ENCODE measurements at places on chromosomes 12 and 14.

DNA sequence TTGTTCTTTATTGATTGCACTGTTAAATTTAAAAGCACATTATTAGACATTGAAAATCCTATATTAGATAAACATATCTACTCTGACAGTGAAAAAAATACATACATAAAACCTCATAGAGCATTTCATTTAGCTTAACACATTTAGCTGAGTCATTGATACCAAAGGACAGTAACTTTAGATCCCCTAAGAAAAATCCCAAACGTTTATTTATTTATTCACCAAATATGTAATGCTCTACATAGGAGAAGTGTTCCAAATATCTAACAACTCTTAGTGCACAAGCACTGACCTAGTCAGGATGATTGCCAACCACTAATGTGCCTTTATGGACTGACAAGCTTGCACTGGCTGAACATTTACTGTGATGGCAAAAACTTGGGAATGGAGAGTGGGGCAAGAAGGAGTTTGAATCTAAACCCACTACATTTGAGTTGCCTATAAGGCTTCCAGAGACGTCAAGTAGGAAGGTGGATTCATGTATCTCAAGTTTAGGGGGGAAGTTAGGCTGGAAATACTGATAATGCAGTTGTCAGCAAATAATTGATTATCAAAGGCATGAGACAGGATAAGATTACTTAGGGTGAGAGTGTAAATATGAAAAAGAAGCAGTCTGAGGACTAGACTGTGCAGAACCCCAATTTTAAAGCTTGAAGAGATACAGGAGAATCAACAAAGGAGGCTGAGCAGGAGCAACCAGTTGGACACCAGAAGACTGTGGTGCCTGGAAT is 156.4 kb downstream of the PLCZ1 start:
- no peak for DNase-seq

DNA sequence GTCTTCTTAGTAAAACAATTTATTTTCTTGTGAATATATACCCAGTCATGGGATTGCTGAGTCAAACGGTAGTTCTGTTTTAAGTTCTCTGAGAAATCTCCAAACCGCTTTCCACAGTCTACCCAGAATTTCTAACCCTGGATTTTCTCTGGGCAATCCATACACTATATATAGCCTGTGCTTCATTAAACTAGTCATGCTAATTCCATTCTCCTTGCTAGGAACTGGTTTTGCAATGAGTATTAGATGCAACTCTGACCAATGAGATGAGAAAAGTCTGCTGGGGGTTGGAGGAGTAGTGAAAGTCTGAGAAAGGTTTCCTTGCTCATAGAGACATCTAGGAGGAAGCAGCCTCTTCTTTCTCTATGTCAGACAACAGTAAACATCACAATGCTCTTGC is 196.1 kb upstream of the CDKN3 start:
- DNase-seq, result no peak

DNA sequence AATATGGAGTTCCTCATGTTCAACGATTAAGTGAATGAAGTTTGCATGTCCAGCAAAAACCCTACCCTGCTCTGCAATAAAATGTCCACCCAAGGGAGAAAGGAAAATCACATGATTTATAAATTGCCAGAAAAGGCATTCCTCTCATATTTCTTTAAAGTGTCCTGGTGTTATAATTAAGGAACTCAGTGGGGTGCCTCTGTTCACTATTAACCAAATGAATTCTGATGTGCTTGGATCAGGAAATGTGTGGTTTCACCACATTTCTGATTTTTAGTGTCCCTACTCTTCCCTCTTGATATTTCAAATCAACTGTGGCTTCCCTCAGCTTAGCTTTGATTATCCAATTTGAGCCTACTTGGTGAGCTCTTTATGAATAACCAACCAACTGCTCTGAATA is 208.1 kb downstream of the PHLDA1 start:
- DNase-seq, result no peak

- DNase-seq, result no peak
Observed at GRCh38 chr14:65336191-65336591, 76.3 kb upstream of the FUT8 start.

GRCh38 chr12:53653595-53653994 is 22.3 kb downstream of the ATP5MC2 start:
- DNase-seq, result no peak

DNA sequence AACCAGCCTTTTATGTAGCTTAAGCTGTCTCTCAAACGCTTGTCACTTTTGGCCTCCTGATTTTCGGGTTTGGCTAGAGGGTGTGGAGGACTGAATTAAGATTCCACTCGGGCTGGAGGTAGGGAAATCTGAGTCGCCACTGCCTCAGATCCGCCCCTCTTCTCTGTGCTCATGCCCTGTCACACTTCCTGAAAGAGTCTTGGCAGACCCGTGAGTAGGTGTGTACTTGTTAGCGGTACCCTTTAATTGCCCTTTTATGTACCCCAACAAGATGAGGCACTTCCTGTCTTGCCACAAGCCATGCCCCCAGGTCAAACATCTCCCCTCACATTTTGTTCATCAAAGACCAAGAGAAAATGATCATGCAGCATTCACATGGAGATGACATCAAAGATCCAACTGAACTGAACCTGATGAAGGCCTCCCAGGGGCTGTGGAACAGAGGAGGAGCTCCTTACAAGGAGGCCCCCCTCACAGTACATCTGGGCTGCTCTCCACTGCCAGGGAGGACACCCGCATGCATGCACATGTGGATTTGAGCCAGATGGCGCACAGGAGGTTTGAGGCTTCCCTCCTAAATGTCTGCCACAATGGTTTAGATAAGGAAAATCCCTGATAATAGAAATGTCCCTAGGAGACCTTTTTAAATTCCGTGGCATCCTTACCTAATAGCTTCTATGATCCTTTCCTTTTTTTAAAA is 86.5 kb upstream of the CDKN3 start:
- DNase-seq, result no peak

DNA sequence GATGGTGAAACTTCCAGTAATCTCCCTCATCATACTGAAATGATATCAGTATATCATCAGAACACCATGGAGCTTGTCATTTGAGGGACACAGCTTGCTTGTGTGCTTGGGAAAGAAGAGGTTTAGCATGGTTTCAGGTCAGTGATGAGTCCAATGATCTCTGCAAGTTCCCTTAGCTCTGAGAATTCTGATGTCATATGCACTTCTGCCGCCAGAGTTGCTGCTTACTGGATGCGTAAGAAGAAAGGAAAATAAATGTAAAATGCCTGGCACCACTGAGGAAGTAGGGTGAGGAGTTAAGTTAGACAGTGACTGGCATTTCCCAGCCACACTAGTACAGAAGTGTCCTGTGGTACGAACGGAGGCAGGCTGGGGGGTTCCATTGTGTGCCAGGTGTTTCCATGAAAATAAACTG is 22.6 kb downstream of the PRKCH start:
- DNase-seq, result no peak

DNA sequence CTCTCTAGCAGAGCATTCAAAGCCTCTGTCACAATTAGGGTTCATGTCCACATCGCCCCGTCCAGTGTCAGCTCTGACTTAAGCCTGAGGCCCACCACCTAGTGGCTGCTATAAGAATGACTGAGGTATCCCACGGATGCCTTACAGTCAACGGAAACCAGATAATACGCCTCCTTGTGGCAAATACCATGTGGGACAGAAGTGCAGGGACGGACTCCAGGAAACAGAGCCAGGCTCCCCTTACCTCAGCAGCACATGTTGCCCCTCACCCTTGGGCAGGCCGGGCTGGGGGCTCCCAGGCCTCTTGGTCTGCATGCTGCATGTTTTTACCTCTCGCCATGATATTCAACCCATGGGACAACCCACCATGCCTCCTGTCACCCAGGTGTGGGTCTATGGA is 86.3 kb downstream of the VWF start:
- DNase-seq, result no peak

DNA sequence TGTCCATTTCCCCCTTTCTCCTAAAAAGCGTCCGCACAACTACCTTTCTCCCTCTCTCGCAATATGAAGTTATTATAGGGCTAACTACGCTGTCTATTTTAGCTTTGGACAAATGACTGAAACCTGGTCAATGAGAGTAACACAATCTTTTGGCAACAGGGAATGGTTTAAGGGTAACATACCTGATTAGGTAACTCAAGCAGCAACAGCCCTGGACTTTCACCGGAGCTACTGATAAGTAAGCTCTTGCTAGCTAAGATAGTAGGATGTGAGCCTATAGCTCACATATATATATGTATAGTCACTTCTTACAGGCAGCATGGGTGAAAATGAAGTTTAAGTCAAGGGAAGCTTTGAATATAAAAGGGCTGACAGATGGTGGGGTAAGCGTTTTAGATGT is 313.0 kb downstream of the CEP128 start:
- no peak for DNase-seq

Measured in putamen (tissue), 1 donor.